ENCODE measurements at places on chromosomes 7 and 10.
A peak's percentile ranks its signal among the peaks of the same experiment; 100 is the strongest.

- DNase-seq: no peak
These were observed 281.4 kb downstream of the NXPH1 start for GRCh38 chr7:8714791-8715190.

DNA sequence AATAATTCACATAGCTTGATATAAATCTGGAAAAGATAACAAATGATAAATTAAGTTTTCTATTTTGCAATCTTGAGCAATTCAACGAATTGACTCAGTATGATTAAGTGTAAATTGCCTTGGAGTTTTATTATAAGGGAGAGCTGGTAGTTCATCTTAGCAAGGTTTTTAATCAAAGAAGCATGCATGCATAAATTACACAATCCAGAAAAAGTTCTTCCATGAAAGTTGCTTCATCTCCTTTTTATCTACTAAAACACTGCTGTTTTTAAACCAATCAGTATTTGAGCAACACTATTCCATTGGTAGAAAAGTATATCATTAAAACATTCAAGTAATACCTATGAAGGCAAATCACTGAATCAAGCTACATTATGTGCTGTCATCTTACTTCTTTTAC is 47.6 kb downstream of the POT1 start:
- DNase-seq: no peak

- no peak for DNase-seq
These were observed 115.5 kb downstream of the FOXP2 start for GRCh38 chr7:114530057-114530611.

DNA sequence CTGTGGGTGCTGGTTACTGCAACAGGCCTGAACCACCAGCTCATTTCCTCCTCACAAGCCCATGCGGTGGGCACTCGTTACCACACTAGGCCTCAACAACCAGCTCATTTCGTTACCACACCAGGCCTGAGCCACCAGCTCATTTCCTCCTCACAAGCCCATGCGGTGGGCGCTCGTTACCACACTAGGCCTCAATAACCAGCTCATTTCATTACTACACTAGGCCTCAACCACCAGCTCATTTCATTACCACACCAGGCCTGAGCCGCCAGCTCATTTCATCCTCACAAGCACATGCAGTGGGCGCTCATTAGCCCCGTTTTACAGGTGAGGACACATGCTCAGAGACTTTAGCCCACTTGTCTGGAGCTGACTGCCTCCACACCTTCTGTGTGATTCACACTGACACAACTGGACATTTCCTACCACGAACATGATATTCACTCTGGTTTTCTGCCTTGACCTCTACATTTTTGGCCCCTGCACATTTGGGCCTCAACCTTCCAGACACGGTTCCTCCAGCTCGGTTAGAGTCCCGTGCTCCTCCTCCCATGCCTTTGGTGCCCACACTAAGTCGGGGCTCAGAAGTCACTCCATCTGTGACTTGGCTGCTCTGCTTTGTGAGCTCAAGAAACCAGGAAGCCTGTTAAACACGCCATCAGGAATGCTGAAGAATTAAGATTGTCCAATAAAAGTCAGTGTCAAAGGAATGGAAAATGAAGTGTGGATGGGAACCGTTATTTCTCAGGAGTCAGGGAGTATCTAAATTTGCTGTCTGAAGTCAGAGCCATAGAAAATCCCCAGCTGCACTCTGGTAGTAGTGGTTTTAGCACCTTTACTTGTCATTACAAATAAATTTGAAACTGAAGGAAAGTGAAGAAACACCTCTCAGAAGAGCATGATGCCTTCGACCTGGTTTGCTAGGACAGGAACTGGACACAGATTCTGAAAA is 55.8 kb upstream of the LANCL2 start:
- peak; percentile 73 for DNase-seq

DNA sequence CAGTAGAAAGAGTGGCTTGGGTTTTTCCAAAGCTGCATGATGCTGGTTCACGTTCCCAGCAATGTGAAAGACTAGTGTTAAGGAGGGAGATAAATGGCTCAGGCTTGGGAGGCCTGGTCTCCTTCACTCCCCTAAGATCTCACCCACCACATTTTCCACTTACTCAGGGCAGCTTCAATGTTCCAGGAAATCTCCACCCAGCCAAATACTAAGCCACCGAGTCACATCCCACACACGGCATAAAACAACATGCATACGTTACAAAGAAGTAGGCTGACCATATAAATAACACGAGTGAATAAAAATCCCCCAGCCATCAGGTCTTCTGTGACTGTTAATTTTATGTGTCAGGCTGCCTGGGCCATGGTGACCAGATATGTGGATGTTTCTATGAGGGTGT is 303.5 kb downstream of the SFMBT2 start:
- DNase-seq: no peak

- DNase-seq: no peak
These were observed 16.3 kb downstream of the ZMIZ1 start for GRCh38 chr10:79084972-79085597.

DNA sequence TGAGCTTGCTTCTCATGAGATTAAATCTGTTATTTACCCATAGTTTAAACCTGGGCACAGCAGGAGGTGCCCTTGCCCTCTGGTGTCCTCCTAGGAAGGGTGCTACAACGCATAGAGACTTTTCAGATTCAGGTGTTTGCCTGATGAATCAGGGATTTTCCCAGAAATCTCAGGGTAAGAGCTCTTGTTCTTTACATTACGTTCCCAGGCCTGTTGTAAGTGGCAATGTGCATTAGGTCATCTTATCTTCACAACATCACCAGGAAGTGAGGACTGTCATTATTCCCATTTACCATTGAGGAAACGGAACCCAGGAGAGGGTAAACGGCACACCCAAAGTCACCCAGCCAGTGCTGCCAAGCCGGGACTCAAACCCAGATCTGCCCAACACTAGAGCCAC is 73.0 kb downstream of the NHLRC2 start:
- no peak for DNase-seq

DNA sequence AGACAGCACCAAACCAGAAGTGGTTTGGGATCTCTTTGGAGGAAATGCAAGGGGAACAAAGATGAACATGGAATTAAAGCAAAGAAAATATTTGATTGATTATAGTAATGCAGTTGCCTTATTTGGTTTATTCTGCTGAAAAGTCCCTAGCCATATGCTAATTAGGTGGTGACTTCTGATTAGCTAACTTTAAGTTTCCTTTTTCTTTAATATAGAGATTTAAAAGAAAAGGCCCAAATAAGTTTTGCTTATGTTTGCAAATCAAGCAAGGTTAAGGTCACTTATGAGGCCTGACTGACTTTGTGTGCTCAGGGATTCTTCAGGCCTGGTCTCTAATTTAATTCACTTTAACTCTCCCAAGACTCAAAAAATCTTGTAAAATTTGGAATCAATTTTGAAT is 6.2 kb upstream of the ANKRD22 start:
- no peak for DNase-seq
